ENCODE measurements at places on chromosomes 16 and 17.

- DNase-seq: no peak
Measured at GRCh38 chr17:7038025-7038862, 2.4 kb downstream of the SLC16A13 start.

DNA sequence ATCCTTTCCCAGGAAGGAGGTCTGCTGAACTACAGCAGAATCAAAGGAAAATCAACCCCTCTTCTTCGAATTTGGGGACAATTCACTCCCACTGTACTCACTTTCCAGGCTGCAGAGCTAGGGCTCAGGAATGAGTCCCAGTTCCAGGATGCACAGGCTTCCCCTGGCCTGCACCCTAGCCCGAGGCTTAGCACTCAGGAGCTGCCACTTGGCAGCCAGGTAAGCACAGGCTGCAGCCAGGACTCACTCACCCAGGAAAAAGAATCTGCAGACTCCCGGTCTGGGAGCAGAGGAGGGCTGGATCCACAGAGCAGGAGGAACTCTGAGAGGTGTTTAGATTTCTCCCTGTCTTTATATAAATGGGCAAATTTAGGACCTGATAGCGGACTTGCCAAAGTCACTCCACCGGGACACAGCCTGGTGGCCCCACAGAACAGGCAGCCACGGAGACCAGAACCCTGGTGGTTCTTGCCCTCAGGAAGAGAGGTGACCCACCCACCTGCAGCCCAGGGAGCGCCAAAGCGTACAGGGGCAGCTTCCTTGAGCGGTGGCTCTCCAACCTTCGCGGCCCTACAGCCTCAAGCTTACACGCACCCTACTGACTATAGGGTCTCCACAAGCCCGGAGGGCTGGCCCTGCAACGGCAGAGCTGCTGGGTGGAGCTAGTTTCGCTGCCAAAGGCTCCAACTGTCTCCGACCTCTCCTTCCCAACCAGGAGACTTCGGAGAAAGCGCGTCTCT is 4.8 kb downstream of the CBLN1 start:
- DNase-seq: no peak

DNA sequence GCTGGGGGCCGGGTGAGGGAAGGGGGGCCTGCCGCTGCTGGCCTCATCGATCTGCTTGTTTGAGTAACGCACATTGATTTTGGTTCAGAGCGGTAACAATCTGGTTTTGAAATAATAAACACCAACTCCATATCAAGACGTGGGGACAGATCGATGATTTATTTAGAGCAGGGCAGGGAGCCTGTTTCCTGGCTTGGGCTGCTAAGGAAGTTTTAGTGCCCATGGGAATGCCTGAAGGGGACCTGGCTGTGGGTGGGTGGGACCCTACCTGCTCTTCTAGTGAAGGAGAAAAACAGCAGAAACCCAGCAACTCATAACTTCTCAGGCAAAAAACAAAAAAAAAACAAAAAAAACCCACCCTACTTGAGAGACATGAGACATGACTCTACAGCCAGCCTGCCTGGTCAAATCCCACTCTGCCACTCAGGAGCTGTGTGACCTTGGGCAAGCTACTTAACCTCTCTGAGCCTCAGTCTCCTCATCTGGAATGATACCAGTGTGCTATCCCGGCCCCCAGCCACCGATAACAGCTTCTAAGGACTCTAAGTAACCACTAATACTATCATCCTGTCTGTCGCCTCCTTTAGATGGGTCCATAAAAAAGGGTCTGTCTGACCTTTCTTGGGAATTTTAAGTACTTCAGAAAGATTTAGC is 66.0 kb downstream of the PIPOX start:
- no peak for DNase-seq

- no peak for DNase-seq
Measured at GRCh38 chr16:64362193-64362592, 759.7 kb downstream of the CDH11 start.

DNA sequence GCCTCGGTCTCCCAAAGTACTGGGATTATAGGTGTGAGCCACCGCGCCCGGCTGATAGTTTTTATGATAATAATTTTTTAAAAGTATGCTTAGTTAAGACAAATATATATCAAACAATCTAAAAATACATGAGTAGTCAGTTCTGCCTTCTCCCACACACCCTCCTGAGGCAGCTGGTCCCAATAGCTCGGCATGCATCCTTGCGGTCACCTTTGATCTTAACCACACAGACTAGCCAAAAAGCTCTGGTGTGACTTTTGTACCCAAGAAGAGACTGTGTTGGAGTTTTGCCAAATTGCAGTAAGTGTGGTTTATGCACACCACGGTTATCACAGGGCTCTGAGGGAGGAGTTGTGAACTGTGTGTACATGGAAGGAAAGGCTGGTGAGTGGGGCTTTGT is 25.6 kb downstream of the ATP6V0A1 start:
- DNase-seq: peak; percentile 76

- DNase-seq: no peak
Measured at GRCh38 chr17:37147301-37147812, 198.6 kb downstream of the AATF start.

Measured in activated naive CD4-positive, alpha-beta T cell treated with Interleukin-2 at 50 U/mL for 16 hours (primary cell).